Lung microvascular endothelial cell (primary cell): ENCODE measurements at places on chromosomes 4 and X. TPM values are rescaled to one million over a fixed set of nuclear protein-coding genes. Genes with fewer than 3 reads are reported as not detected.

Gene NR3C2
- total RNA-seq = 4.6 TPM in 2 replicates

Gene FGFR3
- 0.79 and 1.3 TPM in 2 replicates for total RNA-seq

GRCh38 chr4:87029356-87029755, 94.5 kb downstream of the AFF1 start:
- no peak for DNase-seq

- no peak for DNase-seq
Observed at GRCh38 chrX:5163663-5164062, 1065.0 kb downstream of the NLGN4X start.

- no peak for DNase-seq
Observed at GRCh38 chr4:144985531-144985930, 112.5 kb downstream of the ANAPC10 start.

- DNase-seq = no peak
Observed at GRCh38 chr4:67616478-67616877, 58.0 kb downstream of the STAP1 start.

DNA sequence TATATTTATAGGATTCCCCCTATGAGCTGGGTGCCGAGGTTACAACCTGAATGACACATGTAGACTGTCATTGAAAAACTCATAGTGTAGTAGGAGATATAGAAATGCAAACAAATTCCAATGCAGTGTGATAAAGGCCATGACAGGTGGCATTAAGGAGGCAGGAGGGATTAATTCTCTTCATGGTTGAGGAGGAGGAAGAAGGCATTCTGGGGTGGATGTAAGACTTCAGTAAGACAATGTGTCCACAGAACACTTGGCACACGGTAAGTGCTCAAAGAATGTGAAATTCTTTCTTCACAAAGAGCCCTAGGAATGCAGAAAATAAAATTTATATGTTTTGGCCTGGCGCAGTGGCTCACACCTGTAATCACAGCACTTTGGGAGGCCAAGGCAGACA, 136.5 kb downstream of the RBM47 start:
- no peak for DNase-seq

DNA sequence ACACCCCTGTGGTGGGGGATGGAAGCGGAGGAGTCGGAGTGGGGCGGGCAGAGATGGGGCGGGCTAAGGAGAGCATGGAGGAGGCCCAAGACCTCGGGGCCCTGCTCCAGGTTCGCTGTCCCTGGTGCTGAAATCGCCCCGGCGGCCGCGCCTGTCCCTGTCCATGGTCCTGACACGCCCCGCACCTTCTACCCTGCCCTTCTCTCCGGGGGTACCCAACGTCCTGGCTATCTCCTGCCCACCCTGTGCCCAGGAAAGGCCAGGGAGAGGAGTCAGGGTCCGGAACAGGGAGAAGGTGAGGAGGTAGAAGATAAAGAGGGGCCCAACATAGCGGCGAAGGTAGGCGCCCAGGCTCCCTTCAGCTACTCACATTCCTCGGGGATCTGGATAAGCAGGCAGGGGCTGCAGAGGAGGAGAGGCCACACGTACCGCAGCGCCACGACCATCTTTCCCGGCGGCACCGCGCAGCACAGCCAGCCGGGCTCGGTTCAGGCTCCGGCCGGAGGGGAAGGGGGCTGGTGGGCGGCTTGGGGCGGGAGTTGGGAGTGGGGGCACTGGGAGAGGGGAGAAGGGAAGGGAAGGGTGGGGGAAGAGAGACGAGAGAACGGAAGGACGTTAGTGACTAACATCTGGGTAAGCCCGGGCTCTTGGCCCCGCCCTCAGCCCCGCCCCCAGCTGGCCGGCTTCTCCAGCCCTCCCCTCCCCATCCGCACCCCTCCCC, 10.4 kb downstream of the L1CAM start:
- peak; percentile 33 for DNase-seq

GRCh38 chr4:102505708-102506107, 4.5 kb downstream of the NFKB1 start:
- DNase-seq = no peak

- no peak for DNase-seq
Observed at GRCh38 chr4:106708464-106708816, 327.7 kb downstream of the DKK2 start.
